ENCODE measurements at places on chromosomes 4 and X.

- DNase-seq: no peak
These were observed 1614.9 kb downstream of the ARAP2 start for GRCh38 chr4:34629451-34629850.

GRCh38 chrX:68920561-68920960 lies 91.7 kb downstream of the EFNB1 start:
- no peak for DNase-seq

DNA sequence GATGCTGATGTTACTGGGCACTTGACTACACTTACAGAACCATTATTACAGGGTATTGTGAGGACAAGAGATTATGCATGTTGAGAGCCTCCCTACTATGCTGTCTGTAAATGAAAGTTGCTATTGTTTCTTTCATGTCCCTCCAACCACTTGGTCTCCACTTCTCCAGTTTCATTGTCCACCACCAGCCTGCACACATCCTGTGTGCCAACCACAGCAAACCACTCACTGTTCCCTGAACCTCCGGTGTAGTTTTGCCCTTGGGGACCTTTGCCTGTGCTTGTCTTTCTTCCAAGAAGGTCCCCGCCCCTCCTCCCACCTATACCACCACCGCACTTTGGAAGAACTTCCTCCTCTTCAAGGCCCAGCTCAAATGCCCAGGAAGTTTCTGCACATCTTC lies 43.1 kb upstream of the AFF2 start:
- no peak for DNase-seq

DNA sequence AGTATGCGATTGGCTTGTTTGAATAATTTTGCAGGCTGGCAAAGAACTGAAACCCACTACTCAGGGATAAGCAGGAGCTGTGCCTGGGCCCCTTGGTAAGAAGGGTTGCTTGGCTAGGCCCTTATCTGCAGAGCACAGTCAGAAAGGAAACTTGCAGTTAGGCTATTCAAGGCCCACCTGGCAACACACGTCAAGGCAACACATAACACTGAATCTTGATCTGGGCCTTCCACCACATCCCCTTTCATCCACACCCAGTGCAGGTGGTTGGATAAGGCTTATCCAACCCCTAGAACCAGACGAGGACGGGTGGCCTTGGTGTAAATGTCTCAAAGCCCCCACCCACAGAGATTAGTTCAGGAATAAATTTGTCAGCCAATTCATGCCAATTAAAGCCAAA lies 72.8 kb upstream of the NEIL3 start:
- DNase-seq: no peak

GRCh38 chrX:68935362-68935761 lies 106.5 kb downstream of the EFNB1 start:
- DNase-seq: no peak

DNA sequence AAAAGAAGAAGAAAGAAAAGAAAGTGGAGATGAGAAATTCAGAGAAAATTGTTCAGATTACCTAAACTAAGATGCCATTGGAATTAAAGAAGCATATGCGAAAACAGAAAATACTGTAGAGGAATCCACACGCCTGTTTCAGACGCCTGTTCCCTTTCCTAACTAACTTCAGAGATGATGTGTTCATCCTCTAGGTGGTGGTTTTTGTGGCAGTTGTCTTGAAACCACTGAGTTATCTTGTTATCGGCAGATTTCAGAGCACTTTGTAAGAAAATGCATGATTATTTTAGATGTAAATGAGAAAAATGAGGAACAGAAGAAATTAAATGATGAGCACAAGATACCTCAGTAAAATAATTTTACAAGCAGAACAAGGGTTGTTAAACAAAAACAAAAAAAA lies 48.3 kb downstream of the FUNDC1 start:
- no peak for DNase-seq

GRCh38 chr4:8050555-8051206 lies 107.9 kb downstream of the ABLIM2 start:
- DNase-seq: no peak

- no peak for DNase-seq
These were observed 48.7 kb downstream of the DDX60 start for GRCh38 chr4:168269896-168270295.

DNA sequence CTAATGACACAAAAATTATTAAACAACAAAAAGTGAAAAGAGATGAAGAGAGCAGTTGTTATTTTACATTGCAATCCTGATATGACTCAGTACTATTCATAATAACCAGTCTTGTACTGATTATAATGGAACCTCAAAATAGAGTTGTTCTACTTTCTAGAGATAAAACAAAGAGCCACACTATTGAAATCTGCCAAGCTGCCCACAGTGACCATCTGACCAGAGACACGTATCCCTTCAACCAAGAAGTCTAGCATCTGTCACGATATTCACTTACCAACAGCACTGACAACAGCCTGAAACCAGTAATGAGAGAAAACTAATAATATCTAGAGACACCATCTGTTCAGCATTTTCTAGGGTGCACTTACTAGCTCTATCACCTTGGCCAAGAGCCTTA lies 466.7 kb downstream of the NKX6-1 start:
- no peak for DNase-seq

DNA sequence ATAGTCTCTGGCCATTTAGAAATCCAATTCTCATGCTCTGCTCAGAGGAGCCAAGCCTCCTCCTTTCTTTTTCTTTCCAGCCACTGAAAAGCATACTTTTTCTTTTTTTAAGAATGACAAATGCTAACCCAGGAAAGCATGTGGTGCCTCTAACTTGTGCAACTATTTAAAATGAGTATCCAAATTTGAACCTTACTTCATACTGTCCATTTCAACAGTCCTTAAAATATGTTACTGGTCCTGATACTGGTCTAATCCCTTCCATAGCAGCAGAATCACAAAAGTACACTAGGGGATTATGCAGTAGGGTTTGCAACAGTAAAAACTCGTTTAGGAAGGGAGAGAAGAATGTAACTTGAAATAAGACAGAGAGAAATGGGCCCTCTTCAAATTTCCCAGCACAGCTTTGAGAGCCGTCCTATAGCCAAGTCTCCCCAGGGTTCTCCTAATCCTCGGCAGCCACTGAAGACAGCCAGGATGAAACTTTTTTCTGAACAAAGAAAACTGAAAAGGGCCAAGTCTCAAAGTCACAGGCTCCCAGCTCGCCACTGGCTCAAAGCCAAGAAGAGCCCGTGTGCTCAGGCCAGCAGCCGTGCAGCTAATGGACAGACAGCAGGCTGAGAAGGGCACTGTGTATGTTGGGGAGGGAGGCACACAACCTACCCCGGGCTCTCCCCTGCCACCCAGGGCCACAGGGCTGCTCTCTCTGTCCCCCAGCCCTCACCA lies 39.5 kb downstream of the GPC4 start:
- DNase-seq: no peak

DNA sequence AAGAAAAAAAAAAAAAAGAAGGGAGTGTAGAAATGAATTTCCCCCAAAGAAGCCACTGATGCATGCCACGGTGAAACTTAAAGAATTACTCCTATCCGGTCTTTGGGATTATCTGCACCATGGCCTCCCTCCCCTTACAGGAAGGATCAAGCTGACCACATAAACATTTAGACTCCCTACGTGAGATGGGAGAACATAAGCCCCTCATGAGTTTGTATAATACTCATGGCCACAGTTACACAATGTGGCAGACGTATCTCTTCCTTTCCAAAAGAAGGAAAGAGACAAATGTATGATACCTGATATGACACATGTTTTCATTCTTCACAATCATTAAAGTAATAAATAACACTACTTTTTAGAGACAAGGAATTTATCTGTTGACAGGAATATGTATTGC lies 3.3 kb upstream of the PTTG2 start:
- no peak for DNase-seq

DNA sequence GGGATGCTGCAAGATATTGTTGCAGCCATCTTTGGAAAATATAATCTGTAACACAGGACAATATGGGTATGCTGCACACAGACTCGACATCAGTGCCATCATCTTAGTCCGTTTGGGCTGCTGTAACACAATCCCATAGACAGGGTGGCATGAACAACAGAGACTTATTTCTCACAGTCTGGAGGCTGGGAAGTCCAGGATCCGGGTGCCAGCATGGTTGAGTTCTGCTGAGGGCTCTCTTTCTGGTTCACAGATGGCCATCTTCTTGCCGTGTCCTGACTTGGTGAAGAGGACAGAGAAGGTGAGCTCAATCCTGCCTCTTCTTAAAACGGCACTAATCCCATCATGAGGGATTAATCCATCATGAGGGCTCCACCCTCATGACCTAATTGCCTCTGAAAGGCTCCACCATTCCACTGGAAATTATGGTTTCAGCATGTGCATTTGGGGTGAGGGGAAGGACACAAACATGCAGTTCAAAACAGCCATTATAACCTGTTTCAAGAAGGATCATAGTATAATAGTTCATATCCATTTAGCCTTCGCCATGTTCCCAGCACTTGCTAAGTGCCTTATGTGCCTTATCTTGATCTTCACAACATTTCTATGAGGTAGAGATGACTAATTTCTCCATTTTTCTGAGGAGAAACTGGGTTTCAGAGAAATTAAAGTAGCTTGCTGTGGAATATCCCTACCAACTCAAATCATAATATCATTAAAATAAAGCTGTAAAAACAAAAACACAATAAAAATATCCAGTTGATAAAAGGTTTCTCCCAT lies 27.9 kb upstream of the SPP1 start:
- no peak for DNase-seq

GRCh38 chr4:68216501-68216900 lies 29.0 kb downstream of the TMPRSS11B start:
- DNase-seq: no peak

- no peak for DNase-seq
These were observed 62.8 kb downstream of the LRBA start for GRCh38 chr4:150952167-150952845.

- no peak for DNase-seq
These were observed 24.9 kb downstream of the CEP135 start for GRCh38 chr4:55973650-55974049.

DNA sequence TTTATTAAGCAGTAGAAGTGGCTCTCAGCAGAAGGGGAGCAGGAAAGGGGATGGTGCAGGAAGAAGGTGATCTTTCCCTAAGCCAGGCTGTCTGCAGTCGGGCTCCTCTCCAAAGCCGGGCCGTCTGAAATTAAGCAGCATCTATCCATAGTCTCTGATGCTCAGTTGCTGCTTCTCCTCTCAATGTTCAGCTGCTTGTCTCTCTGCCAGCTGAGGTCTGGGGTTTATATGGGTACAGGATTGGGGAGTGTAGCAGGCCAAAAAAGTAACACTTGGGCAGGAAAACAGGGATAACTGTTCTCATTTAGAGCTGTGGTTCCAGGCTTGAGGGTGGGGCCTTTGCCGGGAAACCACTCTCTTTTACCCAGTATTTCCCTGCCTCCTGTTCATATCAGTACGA lies 39.2 kb upstream of the CCKAR start:
- DNase-seq: no peak

GRCh38 chr4:14400307-14400706 lies 602.0 kb upstream of the CPEB2 start:
- no peak for DNase-seq

DNA sequence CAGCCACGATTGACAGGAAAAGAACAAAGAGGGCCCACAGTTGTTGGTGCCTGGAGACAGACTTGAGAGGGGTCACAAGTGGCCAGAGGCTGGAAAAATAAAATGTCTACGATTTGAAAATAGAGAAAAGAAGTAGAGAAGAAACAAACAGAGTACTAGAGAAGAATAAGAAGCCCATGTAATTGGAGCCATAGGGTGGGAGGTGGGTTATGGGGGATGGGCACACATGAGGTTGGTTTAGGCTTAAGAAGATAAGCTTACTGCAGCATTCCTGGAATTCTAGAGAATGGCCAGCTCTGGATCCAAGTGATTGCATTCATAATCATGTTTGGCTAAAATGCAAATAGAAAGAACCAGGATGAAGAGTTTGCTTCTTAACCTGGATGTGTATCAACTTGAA lies 210.7 kb downstream of the MAML3 start:
- no peak for DNase-seq

- no peak for DNase-seq
These were observed 20.1 kb upstream of the SLC34A2 start for GRCh38 chr4:25635501-25635900.

DNA sequence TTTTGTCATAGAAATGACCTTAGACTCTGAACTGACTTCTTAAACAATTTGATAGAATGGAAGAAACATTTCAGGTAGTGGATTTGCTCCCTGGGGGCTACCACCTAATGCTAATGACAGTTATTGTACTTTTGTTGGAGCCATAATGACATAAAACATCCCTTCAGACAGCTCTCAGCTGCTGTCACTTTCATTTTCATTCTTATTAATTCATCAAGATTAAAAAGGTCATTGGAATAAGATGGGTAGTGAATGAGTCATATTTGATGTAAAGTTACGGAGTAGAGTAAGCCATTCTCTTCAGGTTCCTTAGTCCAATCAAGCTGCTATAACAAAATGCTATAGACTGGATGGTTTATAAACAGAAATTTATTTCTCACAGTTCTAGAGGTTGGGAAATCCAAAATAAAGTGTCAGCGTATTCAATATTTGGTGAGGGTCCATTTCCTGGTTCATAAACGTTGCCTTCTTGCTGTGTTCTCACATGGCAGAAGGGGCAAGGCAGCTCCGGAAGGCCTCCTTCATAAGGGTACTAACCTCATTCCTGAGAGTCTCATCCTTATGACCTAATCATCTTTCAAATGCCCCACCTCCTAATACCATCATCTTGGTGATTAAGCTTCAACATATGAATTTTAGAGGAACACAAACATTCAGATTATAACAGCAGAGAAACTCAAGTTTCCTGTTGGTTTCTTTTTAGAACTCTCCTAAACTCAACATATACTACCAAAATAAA lies 268.5 kb downstream of the ARAP2 start:
- no peak for DNase-seq

DNA sequence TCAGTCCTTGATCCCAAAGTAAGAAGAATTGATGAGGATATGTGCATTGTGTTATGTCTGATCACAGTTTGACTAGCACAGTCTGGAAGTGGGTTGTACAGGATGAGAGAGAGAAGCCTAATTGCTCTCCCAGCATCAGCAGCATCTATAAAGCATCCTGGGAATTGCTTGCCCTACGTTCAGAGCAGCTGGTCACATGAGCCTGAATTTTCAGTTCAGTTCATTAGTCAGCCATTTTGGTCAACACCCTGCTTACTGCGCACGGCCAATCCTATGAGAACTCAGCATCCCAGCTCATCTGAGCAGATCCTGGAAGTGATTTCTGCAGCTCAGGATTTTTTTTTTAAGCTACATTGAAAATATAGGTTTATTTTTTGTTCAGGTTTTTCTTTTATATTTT lies at the start of gene RUFY3:
RUFY3 (plus strand) TSS at position 218 of the 400 bp plus-strand sequence. CDS start 610 bp downstream, outside the sequence.
- no peak for DNase-seq

DNA sequence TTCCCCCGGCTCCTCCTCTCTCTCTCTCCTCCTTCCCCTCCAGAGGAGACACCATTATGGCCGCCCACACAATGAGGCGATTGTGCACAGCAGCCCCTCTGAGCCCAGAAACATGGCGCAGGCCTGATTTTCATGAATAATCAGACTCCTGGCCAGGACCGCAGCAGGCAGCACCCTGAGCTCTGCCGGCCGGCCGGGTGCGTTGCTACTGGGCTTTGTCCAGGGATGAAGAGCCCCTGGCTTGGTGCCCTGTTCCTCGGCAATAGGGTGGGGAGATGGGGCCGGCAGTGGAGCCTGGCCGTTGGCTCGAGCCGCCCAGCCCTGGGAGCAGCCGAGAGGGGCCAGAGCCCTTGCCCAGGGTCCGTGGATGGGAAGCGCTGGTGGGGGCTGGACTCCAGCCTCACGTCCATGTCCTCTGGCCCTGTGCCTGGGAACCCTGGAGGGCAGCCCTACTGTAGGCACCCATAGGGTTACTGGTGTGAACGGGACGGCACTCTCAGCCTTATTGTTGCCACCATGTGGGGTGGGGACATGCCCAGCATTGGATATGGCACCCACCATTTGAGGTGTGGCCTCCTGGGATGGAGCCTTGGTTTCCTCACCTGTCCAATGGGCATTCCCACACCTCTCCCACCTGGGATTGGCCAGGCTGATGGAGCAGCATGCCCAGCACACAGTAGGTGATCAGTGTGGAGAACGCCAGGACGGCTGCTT lies 103.0 kb downstream of the SORCS2 start:
- DNase-seq: no peak
